Natural killer cell (primary cell): ENCODE measurements at places on chromosomes 2 and 18. TPM values are rescaled to one million over a fixed set of nuclear protein-coding genes. Genes with fewer than 3 reads are reported as not detected.

- DNase-seq, result no peak
Observed at GRCh38 chr2:176291809-176292283, 22.6 kb downstream of the MTX2 start.

- no peak for DNase-seq
Observed at GRCh38 chr2:134379722-134380121, 125.8 kb downstream of the MGAT5 start.

DNA sequence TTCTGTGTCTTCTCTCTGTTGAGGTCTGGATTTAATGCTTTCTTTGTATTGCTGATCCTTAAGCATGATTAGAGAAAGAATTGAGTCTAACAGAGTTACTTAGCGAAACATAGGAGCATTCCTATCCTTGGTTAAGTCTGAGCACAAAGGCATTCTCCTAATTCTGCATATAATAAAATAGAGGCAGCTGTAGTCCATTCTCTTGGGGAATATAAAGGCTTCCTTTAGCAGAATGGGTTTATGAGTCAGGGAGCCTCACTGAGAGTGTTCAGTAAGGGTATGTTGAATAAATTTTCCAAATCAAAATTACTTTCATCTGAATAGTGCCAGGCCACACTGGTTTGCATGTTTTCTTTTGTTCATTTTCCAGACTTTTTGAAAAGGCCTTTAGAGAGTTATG is 101.5 kb downstream of the GALNT1 start:
- no peak for DNase-seq

- DNase-seq, result no peak
Observed at GRCh38 chr18:41501848-41502247, 453.2 kb upstream of the PIK3C3 start.

GRCh38 chr18:49584394-49584793 is 22.5 kb downstream of the LIPG start:
- DNase-seq, result no peak

GRCh38 chr2:190649798-190650390 is 1.0 kb downstream of the NAB1 start:
- no peak for DNase-seq

- no peak for DNase-seq
Observed at GRCh38 chr2:207513551-207514257, 16.1 kb upstream of the CREB1 start.

- no peak for DNase-seq
Observed at GRCh38 chr2:238119756-238120462, 18.6 kb upstream of the KLHL30 start.

GRCh38 chr2:96102596-96103186 is 13.7 kb downstream of the ADRA2B start:
- no peak for DNase-seq

DNA sequence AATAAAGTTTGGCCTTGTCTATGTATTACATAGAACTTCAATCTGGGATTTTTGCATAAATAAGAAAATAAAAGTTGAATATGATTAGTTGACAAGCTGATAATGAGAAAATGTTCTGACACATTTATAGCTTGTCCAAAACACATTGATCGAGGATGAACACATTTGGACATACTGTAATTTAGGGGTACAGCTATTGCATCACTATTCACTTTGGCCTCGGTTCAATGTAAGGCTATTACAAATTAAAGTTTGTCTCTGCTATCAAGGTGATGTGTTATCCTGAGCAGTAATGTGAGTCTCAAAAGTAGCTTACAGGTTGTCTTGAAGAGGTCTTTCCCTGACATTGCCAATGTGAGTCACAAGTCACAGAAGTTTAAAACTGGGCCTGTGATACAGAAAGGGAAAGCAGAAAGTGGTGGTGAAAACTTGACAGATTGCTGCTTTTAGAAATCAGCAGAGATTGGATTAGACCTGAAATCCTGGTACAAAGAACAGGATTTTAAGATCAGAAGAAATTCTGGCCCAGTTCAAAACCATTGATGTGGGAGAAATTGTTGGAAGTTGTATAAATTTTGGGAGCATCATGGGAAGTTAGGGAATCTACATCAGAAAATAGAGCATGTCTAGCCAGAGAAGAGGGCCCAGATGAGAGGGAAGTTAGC is 674.1 kb downstream of the NYAP2 start:
- no peak for DNase-seq

DNA sequence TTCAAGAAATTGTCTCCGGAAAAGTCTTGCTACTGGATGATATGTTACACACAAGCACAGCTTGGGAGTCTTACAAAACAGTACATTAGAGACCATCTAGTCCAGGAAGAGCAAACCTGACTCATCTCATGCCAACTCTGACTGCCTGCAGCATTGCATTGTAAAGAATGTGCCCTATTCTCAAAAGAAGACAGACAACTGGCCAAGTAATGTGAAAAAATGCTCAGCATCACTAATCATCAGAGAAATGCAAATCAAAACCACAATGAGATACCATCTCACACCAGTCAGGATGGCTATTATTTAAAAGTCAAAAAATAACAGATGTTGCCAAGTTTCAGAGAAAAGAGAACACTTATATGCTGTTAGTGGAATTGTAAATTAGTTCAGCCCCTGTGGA is 42.7 kb upstream of the GORASP2 start:
- DNase-seq, result no peak

DNA sequence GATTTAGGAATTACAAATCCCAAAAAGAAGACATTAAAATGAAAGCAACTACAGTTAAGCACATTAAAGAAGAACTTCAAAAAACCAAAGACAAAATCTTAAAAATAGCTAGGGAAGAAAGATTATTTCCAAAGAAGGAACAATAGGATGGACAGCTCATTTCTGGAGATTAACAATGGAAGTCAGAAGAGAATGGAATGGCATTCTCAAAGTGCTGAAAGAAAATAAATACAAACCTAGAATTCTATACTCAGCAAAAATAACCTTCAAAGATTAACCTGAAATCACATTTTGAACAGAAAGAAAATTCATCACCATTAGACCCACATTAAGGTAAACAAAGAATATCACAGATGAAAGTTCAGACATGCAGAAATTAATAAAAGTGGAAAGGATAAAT is 229.2 kb downstream of the HDAC4 start:
- no peak for DNase-seq

- DNase-seq, result no peak
Observed at GRCh38 chr2:86753606-86754005, 33.5 kb downstream of the RMND5A start.

- no peak for DNase-seq
Observed at GRCh38 chr2:15200581-15200980, 360.6 kb downstream of the NBAS start.

DNA sequence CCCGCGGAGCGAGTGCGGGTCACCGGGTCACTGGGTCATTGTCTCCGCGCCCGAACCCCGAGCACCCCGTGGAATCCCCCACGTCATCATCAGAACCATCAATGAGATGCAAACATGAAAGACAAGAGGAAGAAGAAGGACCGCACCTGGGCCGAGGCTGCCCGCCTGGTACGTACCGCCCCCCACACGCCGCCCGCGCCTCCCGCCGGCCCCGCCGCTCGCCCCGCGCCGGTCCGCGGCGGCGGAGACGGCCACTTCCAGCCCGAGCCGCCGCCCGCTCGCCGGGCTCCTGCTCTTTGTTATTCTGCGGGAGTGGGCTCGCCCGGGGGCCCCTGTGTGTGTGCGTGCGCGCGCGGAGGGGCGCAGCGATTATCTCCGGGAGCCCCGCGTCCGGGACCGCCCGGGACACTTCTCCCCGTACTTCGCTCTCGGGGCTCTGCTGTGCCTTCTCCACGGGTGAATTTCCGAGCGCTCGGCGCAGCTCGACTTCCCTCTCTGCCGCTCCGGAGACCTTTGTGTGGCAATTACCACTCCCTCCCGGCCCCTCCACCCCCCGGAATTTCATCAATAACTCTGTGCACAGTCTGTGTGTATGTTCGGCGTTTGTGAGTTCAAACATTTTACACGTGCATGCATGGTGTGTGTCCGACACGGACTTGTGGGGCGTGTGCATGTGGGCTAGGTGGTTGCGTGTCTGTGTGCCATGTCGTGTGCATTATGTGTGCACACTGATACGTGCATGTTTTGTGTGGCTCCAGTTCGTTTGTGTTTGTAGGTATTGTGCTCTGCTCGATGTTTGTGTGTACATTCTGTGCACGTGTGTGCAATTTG is 714 bp downstream of the ASXL3 start:
- DNase-seq, result no peak

DNA sequence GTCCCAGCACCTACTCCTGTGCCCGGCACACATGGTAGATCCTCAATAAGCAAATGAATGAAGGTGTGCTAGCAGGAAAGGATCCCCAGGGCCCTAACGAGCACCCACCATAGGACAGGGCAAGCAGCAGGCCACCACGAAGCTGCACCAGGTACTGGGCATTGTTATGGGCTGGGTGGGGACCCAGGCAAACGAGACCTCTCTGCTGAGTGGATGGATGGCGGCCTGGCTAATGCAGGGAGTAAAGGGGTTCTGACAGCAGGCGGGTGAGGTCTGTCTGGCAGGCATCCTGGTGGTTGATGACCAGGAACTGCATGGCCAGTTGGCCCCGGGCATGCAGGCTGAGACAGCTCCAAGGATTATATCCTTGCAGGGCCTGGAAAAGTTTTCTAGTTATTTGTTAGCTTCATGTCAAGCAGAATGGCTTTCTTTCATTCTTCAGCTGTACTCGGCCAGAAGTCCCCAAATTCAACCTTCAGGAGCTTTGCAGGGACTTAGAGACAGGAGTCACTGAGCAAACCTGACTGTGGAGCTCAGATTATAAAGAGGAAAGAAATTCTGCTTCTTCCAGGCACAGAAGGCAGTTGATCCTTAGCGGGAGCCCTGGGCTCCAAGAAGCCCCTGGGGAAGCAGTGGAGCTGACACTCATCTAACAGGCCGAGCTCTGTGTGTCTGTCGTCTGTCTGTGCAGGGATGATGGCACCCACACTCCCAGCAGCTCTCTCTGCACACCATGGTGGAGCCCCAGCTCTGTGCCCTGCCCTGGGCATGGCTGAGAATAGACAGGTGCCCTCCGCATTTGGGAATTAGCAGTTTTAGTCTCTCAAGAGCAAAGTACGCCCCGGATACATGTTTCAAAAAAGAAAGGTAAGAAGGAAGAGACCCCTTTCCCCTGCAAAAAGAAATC is 51.2 kb downstream of the SDC1 start:
- DNase-seq, result no peak

DNA sequence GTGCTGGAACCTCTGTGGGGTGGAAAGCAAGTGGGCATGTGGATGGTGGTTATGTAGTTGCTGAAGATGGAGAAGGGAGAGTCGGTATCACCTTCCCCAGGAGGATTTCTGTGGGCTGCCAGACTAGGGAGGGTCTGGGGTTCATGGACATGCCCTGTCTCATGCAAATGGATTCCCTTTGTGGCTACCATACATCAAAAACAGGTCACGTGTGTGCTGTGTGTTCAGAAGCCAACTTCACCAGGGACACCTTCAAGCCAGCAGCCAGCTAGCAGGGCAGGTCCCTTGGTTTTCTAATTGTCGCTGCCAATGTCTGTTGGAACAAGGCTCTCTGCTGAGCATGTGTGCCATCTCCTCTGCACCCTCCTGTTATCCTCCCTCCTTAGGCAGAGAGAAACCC is 155.2 kb downstream of the ATP9B start:
- DNase-seq, result no peak

- no peak for DNase-seq
Observed at GRCh38 chr2:166135152-166135848, 7.5 kb upstream of the SCN1A start.

- no peak for DNase-seq
Observed at GRCh38 chr2:68921646-68922045, 31.0 kb downstream of the GKN2 start.

DNA sequence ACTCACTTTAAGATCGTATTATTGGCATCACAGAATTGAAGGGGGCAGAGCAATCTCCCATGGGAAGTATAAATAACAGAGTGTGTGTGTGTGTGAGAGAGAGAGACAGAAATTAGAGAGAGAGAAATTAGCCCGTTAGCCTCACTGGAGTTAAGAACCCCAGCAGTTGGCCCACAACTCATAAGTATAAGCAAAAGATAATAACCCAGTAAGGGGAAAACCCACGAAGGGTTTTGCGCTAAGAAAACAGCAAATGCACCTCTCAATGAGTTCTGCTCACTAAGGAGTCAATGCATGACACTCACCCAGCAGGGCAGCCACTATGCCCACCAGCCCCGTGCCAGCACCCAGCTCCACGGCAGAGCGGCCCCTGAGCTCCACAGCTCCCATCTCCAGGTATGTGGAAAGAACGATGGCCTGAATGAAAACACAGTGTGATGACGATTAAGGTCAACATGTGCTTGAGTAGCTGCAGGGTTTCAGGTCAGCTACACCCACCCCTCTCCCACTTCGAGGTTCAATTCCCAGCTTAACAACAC is 3.6 kb downstream of the METTL21A start:
- no peak for DNase-seq

- no peak for DNase-seq
Observed at GRCh38 chr2:85485815-85486214, 53.2 kb upstream of the MAT2A start.

- peak; percentile 93 for DNase-seq
Observed at GRCh38 chr2:219541611-219542180, 1.9 kb downstream of the CHPF start.

DNA sequence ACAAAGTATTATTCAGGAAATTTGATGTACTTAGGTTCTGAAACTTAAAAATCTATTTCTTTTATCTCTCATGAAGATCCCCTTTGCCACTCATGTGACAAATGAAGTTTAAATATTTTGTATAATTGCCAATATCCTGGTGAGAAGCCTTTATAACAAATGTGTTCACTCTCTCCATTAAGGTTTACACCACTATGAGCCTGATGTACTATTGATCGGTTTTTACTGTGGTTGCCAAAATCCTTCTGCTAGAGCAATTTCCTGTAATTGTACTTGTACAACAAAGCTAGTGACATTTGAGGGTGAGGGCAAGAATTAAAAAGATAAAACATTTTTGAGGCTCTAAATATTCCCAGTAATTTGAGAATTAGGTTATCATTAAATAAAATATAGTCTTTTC is 222.3 kb upstream of the CDH19 start:
- no peak for DNase-seq

- no peak for DNase-seq
Observed at GRCh38 chr18:55354795-55355194, 233.2 kb downstream of the TCF4 start.

- no peak for DNase-seq
Observed at GRCh38 chr18:32276906-32277305, 87.1 kb downstream of the MEP1B start.

Gene TUBA4B
- not detected for total RNA-seq

Gene IMP4
- total RNA-seq, result 80.6 TPM

Gene FAM168B
- 56.0 TPM for total RNA-seq

Gene GKN2
- total RNA-seq, result not detected

Gene RGPD4
- total RNA-seq, result not detected

Gene CRYBA2
- not detected for total RNA-seq

Gene CFAP53
- 0.20 TPM for total RNA-seq

Gene PAX8
- total RNA-seq, result 0.65 TPM

Gene TLX2
- 0.45 TPM for total RNA-seq
